GM12865 (cell line): ENCODE measurements at places on chromosomes 5 and 9.

DNA sequence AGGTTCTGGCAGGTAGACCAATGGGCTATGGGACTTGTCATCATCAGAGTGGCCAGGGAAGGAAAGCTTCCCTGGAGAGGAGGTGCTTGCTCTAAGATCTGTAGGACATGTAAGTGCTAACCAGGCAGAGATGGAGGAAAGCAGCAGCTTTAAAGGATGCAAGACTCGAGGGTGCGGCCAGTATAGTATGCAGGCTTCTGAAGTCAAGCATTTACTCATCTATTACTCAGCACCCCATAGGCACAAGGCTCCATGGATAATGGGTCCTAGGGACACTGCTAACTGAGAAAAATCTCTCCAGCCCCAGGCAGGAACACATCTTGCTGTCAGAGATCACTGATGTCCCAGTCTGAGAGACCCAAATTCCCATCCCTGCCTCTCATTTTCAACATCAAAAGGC, 49.7 kb downstream of the WWC1 start:
- DNase-seq, result no peak

- no peak for DNase-seq
Observed at GRCh38 chr9:93081081-93081529, 14.9 kb upstream of the CARD19 start.

DNA sequence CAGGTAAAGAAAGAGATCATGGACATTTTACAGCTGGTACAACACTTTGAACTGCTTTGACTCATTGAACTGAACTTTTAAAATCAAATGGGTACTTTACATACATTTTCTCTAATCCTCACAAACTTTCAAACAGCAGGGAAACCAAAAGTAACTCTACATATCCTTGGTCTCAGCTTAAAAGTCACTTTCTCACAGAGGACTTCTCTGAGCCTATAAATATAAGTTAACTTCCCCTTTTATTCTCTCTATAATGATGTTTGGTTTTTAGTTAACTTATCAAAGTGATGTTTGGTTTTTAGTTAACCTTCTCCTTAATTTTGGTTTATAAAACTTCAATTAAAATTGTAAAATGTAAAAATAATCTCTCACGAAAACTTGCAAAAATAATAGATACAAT, 209.8 kb downstream of the MCTP1 start:
- DNase-seq, result peak; percentile 13

- DNase-seq, result no peak
Observed at GRCh38 chr5:56552612-56553268, 262.6 kb upstream of the MAP3K1 start.

- DNase-seq, result no peak
Observed at GRCh38 chr9:37107701-37108100, 12.7 kb upstream of the ZCCHC7 start.

DNA sequence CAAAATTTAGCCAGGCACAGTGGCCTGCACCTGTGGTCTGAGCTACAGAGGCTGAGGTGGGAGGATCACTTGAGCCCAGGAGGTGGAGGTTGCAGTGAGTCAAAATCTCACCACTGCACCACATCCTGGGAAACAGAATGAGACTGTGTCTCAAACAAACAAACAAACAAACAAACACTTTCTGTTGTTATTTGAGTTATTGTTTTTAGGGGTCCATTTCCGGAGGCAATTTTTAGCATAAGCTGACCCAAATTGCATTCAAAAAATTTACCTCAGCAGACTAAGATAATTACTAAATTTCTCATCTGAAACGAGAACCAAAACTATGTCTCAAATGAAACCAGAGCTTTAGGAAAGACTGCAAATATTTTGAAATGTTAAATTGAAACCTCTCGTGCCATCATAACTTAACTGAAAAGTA, 1485.1 kb downstream of the EFNA5 start:
- peak; percentile 60 for DNase-seq

DNA sequence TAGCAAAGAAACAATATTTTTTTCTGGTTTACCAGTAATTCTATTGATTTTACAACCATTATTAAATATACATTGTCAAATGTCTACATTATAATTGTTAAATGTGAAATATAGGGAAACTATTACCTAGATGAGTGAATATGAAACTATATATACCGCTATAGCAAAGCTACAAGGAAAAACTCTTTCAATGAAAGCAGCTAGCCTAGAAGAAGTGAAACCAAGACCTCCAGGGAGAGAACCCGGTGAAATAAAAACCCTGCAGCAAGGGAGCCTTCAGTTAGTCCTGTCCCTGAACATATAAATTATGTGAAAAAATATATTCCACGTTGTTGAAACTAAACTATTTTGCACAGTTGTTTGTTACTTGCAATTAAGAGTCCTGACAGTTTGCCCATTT, 913.1 kb downstream of the EFNA5 start:
- peak; percentile 36 for DNase-seq

- DNase-seq, result peak; percentile 53
Observed at GRCh38 chr5:100516285-100516684, 18.9 kb upstream of the FAM174A start.

DNA sequence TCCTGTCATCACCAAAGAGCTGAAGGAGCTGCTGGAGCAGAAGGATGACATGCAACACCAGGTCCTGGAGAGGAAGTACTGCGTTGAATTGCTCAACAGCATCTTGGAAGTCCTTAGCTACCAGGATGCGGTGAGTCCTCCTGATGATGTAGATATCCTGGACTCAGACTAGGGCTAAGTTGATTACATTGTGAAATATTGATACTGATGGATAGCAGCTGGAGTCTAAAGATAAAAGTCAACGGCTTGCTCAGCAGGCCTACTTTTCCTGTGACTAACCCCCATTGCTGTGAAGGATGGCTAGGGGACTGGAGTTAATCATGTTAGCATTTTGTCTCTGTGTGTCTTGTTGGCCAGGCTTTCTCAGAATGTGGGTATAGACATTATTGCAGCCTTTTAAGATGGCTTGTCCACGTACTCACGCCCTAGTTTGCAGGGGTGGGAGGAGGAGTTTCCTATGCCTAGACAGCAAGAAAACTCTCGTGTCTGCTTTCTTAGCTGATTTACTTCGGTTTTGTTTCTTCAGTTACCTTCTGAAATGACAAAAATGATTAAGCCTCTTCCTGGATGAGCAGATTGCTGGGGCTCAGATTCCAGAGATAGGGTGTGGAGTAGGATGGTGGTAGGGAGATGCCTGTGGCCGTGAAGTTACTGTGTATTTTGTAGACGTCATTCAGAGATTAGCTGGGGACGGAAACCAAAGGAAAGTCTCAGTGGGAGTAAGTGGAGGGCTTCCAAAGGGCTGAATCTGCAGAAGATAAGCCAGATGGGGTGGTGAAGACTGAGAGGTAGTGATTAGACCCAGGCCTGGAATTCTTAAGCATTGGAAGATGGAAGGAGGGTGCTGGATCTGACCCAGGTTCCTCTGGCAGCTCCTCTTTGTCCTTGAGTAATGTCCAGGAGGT, 166.3 kb downstream of the DOCK2 start:
- DNase-seq, result no peak

DNA sequence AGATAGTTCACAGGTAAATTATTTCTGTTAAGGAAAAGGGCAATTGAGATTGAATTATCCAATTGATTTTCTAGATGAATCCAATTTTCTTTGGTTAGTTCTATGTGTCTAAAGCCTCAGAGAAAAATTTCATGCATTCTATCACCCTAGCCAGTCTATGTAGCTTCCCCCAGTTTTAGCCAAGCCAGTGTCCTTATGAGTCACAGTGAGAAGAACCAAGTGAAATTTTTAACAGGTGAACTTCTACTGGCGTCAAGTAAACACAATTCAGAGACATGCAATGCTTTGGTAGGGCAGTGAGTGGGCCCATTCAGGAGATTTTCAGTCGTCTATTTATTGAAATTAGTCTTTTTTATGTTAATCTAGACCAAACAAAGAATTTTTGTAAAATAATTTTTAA, 1077.4 kb upstream of the ARRDC3 start:
- DNase-seq, result peak; percentile 12

GRCh38 chr9:34089311-34089710, 37.2 kb downstream of the DCAF12 start:
- no peak for DNase-seq

DNA sequence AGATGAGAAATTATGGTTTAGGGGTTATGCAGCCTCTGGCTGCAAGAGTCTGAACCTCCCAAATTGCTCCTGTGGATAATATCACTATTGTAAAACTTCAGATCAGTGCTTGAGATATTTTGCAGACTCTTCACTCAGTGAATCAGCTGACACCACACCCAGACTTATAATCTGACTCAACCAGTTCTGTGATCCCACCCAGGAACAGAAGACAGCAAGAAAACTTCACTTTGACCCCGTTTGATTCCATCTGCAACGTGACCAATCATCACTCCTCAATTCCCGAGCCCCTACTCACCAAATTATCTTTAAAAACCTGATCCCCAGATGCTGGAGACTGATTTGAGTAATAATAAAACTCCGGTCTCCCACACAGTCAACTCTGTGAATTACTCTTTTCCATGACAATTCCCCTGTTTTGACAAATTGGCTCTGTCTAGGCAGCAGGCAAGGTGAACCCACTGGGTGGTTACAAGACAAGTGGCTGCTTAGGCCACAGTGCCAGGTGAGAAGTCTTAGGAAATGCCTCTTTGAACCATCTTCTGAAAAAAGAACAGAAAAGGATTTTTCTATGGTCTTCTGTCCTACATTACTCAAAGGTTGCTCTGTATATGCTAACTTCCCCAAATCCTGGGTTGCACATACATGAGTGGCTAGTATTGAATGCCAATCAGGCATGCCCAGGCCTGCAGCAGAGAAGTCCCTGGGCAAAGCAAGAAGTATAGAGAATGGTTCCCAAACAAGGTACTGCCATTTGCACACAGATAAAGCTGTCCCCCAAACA, 588.0 kb downstream of the PRELID2 start:
- DNase-seq, result no peak

DNA sequence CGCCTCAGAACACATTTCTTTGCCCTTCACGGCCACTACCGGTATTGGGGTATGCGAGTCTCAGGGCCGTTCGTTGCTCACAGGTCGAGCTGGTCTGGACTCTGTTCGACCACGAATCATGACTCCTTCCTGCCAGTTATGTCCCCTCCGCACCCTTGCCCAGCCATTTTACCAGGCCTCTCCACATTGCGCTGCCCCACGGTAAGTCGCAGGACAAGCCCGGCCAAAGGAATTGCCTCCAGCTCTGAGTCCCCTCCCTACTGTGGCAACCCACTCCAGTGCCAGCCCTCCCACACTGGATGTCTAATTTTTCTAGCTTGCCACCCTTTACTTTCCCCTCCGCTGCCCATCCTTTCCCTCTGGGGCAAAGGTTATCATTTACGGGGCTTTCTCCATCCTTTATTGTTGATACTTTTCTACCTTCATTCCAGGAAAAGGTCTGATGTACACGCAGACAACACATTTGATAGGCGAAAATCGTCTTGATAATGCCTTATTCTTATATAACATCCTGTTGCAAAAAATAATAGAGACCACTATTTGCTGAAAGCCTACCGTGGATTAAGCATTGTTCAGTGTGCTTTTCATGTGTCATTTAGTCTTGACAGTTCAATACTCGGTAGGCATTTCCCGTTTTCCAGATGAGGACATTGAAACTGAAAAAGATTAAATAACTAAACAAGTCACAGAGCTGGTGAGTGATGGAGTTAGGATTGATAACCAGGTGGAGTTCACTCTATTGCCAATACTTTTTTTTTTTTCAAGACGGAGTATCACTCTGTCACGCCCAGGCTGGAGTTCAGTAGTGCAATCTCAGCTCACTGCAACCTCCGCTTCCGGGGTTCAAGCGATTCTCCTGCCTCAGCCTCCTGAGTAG, 958 bp upstream of the HSPA5 start:
- no peak for DNase-seq

DNA sequence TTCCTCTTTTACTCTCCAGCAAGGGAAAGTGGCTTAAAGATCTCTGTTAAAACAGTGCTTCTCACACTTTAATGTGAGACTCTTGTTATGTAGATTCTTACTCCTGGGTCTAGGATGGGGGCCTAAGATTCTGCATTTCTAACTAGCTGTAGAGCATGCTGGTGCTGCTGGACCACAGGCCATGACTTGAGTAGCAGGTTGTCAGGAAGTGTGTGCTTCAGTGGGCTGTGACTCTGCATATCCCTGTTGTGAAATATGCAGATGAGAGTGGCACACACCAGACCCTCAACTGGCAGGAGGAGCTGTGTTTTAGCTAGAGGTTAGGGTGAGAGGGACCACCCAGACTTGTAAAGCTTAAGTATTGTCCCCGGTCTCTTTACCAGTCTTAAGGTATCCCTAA, 191.1 kb upstream of the DMRT1 start:
- DNase-seq, result no peak

GRCh38 chr9:134336228-134336627, 10.0 kb downstream of the RXRA start:
- DNase-seq, result no peak

DNA sequence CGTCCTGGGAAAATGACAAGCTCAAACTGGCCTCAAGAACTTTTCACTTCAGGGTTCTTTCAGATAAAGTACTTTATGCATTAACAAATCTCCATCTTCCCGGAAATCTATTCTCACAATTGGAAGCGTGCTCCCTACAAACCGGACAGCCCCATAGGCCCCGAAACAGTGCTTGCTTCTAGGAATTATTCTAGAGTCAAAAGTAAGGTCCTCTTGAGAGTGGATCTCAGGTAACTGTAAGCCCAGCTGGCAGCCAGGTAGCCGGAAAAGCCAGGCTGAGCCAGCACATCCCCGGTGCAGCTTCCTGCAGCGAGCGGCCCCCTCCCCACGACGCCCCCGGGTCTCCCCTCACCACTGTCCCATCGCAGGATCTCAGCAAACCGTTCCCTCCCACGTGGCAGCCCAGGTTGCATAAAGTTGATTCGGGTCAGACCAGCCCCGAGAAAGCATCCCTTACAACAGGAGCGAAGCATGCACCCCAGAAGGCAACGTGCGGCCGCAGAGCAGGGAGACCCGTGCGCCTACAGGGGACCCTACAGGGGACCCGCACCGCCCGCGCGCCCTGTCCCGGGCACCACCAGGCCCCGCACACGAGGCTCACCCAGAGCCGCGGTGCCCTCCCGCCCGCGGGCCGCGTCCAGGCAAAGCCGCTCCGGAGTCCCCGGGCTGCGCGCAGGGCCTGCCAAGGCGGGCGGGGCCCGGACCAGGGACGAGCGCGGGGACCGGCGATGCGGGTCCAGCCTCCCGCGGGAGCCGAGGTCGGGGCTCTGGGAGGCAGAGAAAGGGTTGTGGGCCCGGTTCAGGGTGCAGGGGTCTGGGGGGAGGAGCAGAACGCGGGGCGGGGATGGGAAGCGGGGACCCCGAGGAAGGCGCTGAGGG, 920 bp downstream of the LPCAT1 start:
- DNase-seq, result no peak

- DNase-seq, result no peak
Observed at GRCh38 chr9:84926793-84927192, 257.3 kb downstream of the NTRK2 start.

DNA sequence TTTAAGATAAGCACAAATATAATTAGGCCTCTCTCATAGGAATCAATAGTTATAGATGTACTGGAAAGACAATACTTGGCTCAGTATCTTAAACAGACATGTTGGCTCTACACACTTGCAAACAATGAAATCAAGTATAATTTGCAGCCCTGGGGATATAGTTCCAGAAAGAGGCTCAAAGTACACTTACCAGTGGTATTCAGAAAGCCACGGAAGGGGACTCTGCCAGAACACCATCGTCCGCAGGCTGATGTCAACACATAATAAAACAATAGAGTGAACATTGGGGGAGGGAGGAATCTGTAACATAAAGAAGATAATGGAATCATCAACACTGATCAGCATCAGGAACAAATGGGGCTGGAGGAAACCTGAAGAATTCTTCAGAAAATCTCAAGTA, 31.2 kb upstream of the EBF1 start:
- no peak for DNase-seq

- DNase-seq, result no peak
Observed at GRCh38 chr9:93037476-93037971, 21.0 kb upstream of the SUSD3 start.
